Mucosa of descending colon (tissue), 3 donors: ENCODE measurements at places on chromosomes 5 and 9. TPM values are rescaled to one million over a fixed set of nuclear protein-coding genes. Genes with fewer than 3 reads are reported as not detected.

The SPEF2 gene
- total RNA-seq = 3.7 TPM

The PCDHB12 gene
- total RNA-seq = 3.9 TPM

The C9orf43 gene
- total RNA-seq = 0.55 TPM

The ETF1 gene
- total RNA-seq = 85.7 TPM

The C9 gene
- not detected for total RNA-seq

The CDK9 gene
- total RNA-seq = 111 TPM

The CDH10 gene
- total RNA-seq = 0.57 TPM

The BRINP1 gene
- total RNA-seq = 0.29 TPM

The SLC36A2 gene
- total RNA-seq = not detected

The IFNA2 gene
- total RNA-seq = not detected

The CD74 gene
- total RNA-seq = 198 TPM

The PRDM9 gene
- total RNA-seq = not detected

The SPATA24 gene
- 3.0 TPM for total RNA-seq

The GSN gene
- total RNA-seq = 937 TPM

The FAM120AOS gene
- total RNA-seq = 88.4 TPM

The PCSK1 gene
- total RNA-seq = 4.4 TPM

DNA sequence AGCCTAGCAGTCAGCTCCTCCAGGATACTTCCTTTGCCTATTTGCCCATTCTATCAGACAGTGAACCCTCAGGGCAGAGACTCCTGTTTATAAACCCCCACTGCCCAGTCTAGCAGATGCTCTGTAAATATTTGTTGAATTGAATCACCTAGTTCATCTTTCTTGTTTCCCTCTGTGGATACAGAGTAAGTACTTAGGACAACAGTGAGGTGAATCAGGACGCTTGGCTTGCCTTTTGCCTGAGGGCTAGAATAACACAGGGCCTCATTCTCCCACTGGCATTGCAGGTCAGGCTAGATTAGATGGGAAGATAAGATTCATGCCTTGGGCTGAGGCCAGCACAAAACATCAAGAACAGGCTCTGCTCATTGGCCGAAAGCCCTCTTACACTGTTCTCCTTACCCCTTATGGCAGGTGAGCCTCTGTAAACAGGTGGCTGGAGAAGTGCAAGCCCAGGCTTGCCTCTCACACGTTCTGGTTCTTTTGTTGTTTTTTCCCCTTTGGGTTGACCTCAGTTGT, 22.2 kb downstream of the TNFSF8 start:
- no peak for DNase-seq

DNA sequence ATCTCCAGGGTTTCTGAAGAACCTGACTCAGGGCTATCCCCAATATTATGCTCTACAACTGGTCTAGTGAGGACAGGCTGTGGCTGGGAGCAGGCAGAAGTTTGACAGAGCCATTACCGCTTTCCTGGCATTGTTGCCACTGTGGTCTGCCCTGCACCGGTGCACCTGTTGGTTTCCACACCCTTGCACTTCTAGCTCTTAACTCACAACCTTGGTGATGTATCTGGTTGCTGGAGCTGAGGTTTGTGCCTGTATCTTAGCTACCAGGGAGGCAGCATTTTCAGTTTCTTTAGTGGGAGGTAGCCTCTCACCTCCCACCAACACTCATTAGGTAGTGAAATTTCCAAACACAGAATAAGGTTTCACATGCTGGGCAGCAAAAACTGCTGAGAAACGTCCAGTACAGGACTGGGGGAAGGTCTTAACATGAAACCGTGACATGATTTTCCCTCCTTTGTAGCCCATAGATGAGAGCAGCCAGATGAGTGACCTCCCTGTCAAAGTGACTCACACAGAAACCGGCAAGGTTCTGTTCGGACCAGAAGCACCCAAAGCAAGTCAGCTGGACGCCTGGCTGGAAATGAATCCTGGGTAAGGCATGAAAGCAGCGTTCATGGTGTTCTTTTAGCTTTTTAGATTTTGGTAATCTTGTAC, 57.7 kb downstream of the SMARCA2 start:
- no peak for DNase-seq

DNA sequence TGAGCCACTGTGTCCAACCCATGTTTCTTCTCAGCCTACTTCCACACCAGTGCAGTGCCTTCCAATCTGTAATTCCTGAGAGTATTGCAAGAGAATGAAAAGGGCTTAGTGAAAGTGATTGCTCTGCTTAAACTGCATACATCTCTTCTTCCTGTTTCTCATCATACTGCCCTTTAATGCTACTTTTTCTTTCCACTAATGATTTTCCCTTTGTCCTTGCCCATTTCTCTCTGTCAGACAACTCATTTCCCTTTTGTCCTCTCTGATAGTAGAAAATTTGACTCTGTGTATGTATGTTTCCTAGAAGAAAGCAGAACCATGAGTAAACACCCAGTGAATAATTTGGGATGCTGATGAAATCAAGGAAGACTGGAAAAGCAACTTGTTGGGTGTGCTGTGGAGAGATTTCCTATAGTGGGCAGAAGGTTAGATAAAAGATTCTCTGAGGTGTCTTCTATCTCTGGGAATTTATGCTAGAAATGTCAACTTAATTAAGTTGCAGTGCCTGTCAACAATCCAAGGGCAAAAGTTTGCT, 102.2 kb upstream of the CHD1 start:
- DNase-seq = no peak

GRCh38 chr9:113219969-113220368, 1.1 kb downstream of the FKBP15 start:
- DNase-seq = no peak

- no peak for DNase-seq
Observed at GRCh38 chr9:91176426-91176825, 185.3 kb downstream of the AUH start.

- DNase-seq = no peak
Observed at GRCh38 chr9:34321451-34321850, 7.6 kb downstream of the KIF24 start.

GRCh38 chr9:28801144-28801799, 1228.0 kb upstream of the C9orf72 start:
- DNase-seq = no peak

GRCh38 chr5:33072726-33073125, 361.6 kb downstream of the NPR3 start:
- no peak for DNase-seq

DNA sequence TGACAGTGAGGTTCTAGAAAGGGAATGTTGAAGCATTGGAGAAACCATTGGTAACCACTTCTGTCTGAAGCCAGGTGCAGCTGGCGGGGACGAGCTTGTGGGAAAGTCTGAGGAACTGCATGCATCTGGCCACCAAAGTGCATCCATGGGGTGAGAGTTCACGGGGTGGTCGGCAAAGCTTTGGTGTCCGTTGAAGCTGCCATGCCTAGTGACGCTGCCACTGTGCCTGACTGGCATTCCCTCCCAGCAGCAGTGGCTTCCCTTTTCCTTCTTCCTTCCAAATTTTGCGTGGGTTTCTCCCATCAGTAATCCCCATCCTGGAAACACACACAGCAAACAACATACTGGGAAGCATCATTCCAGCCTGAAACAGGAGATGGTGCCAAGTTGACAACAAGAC, 145.7 kb upstream of the ALDH1B1 start:
- DNase-seq = no peak

DNA sequence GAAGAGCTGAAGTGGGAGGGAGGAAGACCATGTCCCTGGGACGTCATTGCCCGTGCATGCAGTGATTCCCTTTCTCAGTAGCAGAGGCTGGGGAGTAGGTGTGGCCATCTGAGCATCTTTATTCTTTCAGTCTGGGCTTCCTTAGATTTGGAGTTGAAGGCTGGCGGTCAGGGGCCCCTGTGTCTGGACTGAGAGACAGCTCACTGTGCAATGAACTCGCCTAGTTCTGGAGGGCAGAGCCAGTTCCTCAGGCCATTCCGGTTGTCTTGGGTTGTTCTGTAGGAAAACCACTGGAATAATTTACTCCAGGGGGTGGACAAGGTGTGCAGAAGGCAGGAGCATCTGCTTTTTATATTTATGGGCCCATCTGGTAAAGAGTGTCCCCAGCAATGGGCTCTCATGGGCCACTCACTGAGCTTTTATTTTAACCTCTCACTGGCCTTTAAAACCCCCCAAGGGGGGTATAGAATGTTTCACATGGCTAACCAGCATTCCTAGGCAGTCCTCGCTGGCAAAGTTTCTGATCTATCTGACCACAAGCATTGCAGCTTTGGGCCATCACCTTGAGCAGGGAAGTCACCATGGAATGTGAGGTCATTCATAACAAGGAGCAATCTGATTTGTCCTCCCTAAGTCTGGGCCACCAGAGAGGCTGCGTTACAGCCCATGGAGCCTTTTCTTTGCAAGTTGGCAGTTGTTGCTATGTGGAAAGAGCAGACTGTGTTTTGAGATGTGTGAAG, 9.2 kb downstream of the STC2 start:
- DNase-seq = no peak

DNA sequence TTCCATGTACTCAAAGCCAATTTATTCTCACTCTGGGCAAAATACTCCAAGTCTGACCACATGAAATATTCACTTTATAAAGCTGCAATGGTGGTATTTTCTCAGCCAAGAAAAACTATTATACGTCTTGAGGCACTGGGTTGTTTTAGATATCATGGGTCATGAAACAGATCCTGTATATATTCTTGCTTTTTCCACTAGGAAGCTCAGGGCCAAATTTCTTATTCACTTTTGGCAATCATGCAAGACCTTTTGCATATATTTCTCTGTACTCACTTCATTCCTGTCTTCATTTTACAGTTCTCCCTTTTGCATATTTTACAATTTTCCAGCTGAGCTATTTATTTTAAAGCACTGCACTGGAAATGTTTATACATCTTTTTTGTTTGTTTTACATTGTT, 49.8 kb downstream of the GABBR2 start:
- no peak for DNase-seq

GRCh38 chr9:121797081-121797480, 145.6 kb downstream of the DAB2IP start:
- DNase-seq = no peak

DNA sequence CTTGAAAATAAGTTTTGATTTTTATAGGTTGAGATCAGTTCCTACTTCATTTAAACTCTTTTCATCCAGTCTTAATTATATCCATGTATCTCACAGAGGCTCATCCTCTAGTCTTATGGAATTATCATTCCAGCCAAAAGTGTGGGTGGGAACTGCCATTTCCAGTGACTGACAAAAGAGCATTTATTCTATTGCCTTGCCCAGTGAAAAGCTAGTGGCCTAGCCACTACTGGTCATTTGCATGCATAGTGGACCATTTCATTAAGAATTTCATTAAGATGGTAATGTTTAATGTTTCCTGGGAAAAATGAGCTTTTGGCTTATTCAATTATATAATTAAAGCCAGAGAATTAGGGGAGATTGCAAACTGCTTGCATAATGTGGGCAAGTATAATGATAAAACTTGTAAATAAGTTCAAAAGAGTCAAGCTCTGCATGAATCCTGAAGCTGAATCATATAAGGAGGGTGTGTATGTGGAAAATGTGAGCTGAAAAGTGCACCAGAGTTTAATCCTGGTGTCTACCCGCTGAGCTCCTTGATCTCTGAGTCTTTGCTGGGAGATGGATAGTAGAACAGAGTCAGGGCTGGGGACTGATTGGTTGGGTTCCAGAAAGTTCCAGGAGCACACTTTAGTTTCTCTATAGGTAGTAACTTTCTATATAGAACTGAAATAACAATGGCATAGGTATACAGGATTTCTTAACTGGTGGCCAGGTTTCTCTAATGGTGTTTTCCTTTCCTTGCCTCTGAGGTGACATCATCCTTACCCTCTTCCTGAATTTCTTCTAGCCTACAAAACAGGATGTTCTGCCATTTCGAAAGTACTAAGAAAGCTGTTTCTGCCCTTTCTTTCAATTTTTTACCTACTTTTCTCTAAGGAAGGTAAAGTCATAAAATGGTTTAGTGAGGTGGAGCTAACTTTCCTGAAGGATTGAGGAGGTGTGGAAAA, 78.5 kb downstream of the KIF4B start:
- DNase-seq = no peak

DNA sequence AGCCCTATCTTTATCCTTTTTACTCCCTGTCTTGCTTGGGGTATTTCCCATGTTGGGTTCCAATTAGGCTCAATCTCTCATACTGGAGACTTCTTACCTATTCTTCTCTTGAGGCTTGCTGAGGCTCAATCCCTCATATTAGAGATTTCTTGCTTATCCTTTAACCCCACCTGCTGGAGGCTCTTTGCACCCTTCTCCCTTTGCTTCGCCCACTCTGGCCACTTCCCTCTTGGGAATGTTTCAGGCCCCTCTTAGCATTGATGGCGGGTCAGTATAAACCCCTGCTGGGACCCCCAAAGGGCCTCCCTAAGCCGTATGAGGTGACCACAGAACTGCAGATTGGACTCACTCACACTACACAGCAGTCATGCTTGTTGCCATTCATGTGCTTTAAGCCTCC, 69.3 kb upstream of the CDK20 start:
- no peak for DNase-seq

- DNase-seq = no peak
Observed at GRCh38 chr5:2375757-2376250, 375.7 kb downstream of the IRX2 start.

DNA sequence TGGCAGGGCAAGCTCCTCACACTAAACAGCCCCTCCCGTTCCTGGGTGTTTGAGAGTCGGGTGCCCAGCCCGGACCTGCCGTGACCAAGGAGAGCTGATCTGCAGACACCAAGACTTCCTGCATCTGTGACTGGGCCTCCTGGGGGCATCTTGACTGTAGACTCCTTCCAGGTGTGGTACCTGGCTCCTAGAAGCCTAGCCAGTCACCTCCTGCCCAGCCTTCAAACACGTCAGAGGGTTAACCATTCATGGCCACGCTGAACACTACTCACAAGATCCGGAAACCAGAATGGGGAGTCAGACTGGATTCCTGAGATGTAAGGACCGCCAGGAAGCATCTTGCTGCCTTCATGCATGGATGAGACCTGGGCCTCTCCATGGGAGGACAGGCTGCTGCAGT, 3.7 kb upstream of the LCN2 start:
- no peak for DNase-seq

DNA sequence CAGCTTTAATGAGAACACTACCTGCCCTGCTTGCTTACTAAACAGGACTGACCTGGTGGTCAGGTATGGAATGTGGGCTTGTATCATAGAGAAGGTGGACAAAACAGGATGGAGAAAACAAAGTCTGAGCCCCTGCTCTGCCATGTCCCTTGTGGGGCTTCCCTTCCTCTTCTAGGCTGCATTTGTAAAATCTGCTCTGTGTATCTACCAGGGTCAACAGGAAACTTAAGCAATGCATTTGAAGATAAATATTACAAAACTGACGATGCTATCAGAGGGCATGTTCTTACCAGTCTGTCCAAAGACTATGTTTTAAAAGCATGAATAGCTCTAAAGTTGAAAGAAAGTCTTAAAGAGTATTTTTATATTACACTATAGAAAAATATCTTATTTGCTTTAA, 228.7 kb downstream of the DCP2 start:
- no peak for DNase-seq

- no peak for DNase-seq
Observed at GRCh38 chr5:132008163-132008473, 3.3 kb downstream of the ACSL6 start.

GRCh38 chr5:168879929-168880328, 300.8 kb upstream of the PANK3 start:
- no peak for DNase-seq

- DNase-seq = no peak
Observed at GRCh38 chr9:35324966-35325365, 163.2 kb downstream of the UNC13B start.
